Immature natural killer cell (primary cell): ENCODE measurements at places on chromosomes 2 and 18. TPM values are rescaled to one million over a fixed set of nuclear protein-coding genes. Genes with fewer than 3 reads are reported as not detected.

DNA sequence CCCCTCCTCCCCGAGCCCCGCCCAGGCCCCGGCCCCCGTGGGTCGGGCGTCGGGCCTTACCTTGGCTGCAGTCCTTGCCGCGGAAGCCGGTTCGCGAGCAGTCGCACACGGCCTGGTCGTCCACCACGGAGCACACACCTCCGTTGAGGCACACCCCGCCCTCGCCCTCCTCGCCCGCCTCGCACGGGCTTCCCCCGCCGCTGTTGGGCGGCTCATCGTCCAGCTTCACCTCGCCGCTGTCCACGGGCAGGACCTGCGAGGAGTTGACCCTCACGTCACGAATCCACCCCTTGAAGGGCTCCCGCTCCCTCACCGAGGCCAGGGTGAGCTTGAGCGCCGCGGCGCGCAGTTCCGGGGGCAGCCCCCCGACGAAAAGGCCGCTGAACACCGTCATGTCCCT, 4.5 kb downstream of the NRXN1 start:
- DNase-seq, result no peak

GRCh38 chr2:53911434-53912189, 51.8 kb upstream of the GPR75 start:
- DNase-seq, result no peak

DNA sequence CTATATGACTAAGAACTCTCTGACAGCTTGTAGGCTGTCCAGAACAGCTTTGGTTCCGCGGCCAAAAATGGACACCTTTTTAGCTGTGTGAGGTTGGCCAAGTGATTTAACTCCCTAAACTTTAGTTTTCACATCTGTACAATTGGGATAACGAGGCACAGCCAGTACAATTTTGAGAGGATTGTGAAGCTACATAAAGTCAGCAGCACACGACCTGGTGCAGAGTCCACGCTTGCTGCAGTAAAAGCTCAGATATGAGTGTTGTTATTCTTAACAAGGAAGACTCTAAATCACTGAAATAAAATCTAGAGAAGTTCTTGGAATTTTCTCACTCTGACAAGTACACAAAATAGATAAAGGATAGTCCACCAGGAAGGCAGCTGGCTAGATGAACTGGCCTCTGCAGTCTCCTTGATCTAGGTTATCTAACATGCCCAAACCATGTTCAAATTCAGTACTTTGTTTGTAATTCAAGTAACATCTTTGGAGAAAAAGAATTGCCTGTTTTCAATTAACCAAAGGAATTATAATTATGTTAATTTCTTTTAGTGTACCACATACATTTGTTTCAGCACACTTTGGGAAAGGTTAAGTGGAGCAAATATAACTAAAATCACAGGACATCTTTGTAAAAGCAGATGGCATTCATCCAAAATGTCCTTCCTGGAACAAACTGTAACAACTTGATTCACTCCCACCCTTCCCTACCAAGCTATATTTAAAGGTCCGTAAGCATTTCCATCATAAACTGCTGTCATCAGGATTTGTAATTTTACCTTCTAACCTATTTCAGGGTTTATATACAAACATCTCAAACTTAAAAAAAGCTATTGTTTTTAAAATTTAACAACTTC, 201.7 kb upstream of the STK17B start:
- DNase-seq, result no peak

DNA sequence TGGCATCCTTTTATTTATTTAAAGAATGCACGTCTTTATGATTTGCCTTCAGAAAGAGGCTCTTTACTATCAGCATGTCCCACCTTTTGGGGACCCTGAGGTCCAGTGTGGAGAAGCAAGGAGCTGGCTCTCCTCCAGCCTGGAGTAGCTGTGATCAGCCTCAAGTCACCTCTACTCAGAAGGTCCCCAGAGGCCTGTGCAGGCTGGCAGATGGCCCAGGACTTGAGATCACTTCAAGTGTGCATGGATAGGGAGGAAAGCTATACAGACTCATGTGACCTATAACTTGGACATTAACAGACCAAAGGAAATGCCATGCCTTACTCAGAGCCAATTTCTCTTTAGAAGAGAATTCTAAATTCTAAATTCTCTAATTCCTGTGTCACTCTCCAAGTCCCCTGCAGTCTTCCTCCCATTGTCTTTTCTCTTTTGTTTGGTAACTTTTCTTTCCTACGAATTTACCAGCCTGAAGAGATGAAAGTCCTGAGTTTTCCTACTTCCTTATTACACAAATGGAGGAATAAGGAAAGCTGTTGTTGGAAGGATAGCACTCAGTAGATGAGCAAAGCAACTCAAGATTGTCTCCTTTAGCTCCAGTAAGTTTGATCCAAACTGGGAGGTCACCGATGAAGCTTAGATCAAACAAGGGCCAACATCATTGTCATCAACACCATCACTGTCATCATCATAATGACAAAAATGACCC, 163.9 kb downstream of the GFPT1 start:
- DNase-seq, result no peak

GRCh38 chr18:69866212-69866611, 81.5 kb downstream of the CD226 start:
- DNase-seq, result no peak

DNA sequence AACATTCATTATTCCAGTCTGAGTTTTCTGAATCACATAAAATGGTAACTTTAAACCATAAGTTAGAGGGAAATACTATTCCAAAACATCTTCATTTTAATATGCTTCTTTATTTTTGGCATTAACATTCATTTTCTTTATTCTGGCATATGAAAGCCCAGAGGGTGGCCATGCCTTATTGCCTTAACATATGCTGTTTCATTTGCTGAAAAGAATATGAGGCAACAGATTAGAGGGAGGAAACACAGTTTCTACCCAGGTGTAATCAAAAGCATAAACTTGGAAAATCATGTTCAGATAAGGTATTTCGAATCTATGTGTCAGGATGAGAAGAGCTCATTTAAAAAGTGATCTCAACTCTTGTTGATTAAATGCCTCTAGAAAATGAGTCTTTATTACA, 379.9 kb upstream of the DSEL start:
- no peak for DNase-seq

DNA sequence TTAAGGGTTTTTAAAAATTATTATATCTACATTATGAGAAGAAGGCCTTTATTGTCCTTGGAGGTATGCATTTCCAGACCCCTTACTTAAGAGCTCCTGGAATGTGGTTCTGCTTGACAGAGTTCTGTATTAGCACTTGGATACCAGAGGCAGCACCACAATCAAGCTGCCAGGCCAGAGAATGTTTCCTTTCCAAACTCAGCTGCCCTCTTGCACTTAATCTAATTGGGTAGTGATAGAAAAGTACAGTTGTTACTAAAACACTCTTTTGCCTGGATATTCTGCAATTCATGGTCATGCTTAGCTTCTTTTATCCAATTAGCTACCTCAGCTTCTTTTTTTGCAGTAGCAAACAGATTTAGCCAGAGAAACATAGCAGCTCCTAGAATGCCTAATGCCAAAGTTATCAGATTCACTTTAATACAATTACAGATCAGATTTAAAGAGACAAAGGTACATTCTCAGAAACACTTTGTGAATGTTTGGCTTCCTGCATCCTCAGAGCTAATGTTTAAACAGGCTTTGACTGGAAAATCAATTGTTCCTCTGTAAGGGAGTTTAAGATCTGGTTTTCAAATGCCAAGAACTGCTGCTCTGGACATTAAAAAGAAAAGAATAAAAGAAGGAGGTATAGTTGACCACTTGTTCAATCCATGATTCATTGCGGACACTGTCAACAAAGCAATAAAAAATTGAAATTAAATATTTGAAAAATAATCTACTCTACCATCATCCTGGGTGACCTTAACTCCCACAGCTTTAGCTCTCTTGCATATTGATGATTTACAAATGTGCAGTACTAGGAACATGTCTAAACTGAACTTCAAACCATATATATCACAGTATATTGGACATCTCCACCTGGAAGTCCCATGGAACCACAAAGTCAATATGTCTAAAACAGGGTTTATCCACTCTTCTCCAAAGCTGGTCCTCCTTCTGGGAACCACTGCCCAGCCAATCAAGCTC, 12.8 kb downstream of the NOSTRIN start:
- no peak for DNase-seq

NEMP2 gene
- polyA plus RNA-seq, result 11.4 TPM

ZNF892 gene
- not detected for polyA plus RNA-seq

DNA sequence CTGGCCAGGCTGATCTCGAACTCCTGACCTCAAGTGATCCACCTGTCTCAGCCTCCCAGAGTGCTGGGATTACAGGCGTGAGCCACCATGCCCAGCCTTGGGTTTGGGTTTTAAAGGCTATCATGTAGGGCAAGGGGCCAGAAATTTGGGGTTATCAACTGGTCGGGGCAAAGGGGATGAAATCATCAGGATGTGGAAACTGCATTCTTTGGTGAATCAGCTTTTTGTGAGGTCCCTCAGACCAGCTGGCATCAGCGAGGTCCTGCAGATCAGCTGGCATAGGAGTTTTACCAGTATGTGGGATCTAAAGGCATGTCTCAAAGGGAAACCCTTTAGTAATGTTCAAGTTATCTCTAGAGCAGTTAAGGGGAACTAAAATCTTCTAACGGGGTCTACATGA, 6.4 kb upstream of the GEMIN6 start:
- DNase-seq, result no peak

GNAL gene
- 4.1 TPM for polyA plus RNA-seq

ABCG5 gene
- not detected for polyA plus RNA-seq

NLRC4 gene
- not detected for polyA plus RNA-seq
